Stimulated activated CD4-positive, alpha-beta T cell treated with anti-CD3 and anti-CD28 coated beads, Interleukin-12 subunit alpha, Interleukin-12 subunit beta, amount 100 ng/mL, for 4 hours (primary cell): ENCODE measurements at places on chromosomes 12 and 14.

- no peak for DNase-seq
These were observed 114.2 kb downstream of the PCNX1 start for GRCh38 chr14:71021347-71022011.

DNA sequence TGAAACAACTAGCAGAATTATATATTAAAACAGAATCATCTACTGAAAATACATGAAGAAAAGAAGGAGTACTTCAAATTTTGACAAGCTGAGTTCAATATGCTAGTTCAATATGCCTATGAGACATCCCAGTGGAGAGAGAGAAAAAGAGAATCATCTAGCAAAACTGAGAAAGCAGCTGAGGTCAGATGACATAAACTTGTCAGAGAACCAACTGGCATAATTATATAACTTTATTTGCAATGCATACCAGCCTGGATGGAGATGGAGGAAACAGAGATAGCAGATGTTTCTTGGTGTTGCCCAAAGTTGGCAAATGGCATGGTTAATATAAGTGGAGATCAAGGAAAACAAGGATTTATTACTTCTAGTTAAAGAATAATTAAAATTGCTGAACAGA, 148.7 kb upstream of the PDZRN4 start:
- no peak for DNase-seq

GRCh38 chr12:13913371-13913770, 68.0 kb downstream of the GRIN2B start:
- DNase-seq, result no peak

DNA sequence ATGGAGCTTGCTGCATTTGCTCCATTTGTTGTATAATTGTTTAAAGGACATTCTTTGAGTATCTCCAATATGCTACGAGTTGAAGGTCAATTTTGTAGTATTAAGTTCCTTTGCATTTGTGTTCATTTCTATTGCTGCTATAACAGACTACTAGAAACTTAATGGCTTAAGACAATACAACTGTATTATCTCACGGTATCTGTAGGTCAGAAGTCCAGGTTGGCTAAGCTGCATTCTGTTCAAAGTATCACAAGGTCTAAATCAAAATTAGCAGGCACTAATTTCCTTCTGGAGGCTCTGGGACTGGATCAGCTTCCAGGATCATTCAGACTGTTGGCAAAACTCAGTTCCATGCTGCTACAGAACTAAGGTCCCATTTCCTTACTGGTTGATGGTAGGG, 340.6 kb downstream of the GXYLT1 start:
- DNase-seq, result no peak

- no peak for DNase-seq
These were observed at the start of gene INHBC for GRCh38 chr12:57434517-57435223. INHBC (plus strand) TSS chr12:57434784; CDS start chr12:57434887, 103 bp downstream.

GRCh38 chr12:10283027-10283426, 24.6 kb upstream of the KLRD1 start:
- DNase-seq, result no peak

DNA sequence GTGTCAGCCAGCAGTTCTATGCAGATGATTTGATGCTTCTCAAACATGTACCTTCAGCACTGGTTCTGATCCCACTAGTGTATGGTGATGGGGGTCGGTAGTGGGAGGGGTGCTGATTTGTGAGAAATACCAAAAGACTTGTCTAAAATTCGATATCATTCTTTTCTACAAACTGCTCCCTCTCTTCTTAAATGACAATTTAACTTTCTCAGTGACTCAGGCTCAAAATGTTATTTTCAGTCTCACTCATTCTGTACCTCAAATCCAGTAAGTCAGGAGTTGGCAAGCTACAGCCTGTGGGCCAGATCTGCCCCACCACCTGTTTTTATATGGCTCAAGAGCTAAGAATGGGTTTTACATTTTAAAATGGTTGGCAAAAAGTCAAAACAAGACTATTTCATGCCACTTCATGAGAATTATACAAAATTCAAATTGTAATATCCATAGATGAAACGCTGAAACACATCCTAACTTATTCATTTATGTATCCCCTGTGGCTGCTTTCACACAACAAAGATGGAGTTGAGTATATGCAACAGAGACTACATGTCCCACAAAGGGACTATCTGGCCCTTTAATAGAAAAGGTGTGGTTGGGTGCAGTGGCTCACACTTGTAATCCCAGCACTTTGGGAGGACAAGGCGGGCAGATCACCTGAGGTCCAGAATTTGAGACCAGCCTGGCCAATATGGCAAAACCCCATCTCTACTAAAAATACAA, 6.6 kb upstream of the NOP2 start:
- no peak for DNase-seq

GRCh38 chr14:68476212-68477109, 316.4 kb downstream of the ZFP36L1 start:
- no peak for DNase-seq

- DNase-seq, result no peak
These were observed 2.6 kb downstream of the DIO3 start for GRCh38 chr14:101563654-101564443.

- DNase-seq, result no peak
These were observed 99.0 kb downstream of the NUBPL start for GRCh38 chr14:31660191-31660590.

DNA sequence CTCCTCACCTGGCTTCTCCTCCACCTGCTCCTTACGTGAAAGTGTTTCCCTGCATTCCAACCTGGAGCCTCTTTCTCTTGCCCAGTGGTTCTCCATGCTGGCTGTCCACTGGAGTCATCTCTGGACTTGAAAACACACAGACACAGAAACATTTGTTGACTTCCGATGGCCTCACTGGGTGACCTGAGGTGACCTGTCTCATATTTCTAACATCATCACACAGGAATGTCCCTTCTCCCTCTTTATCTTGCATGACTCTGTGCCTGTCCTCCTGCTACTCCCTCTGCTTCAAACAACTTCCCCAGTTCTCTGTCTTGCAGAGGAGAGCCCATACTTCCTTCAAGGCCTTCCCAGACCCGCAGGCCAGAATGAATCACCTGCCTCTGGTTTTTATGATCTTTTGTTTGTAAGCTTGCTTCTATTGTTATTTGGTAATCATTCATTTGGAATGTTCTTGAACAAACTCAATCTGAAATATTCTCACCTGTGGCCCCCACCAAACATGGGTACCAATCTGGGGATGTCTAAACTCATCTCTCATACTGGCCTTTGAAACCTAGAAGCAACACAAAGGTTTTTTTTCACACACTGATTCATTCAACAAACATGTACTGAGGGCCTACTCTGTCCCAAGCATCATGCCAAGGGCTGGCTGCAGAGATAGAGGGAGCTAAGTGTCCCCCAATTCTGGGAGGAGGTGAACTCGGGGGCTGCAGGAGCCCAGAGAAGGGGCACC, 9.7 kb upstream of the RIN3 start:
- no peak for DNase-seq

DNA sequence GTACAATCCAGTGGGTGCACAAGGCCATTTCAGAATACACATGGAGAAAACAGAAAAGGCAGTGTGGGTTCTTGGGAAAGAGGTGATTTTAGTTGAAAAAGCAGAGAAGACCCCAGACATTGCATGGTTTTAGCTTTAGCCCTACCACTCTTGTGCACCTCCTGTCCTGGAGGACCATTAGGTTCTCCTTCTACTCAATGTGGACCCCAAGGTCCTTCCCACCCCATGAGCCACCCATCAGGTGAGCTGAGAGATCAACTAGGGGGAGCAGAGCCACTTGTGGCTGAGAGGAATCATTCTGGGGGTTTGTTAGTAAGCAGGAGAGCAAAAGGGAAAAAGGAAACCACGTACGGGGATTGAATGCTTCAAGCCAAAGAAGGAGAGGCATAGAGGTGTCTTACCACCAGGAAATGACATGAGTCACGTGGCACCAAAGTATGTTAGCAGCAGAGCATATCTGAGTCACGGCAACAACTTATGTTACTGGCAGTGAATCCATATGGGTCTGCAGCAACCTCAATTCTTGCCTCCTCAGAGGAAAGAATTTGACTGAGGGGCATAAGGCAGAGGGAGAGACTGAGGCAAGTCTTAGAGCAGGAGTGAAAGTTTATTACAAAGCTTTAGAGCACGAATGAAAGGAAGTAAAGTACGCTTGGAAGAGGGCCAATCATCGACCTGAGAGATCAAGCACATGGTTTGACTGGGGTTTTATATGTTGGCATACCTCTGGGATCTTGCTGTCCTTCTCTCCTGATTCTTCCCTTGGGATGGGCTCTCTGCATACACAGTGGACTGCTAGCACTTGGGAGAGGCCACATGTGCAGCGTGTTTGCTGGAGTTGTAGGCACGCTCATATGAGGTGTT, 73.9 kb downstream of the HSD17B6 start:
- no peak for DNase-seq

DNA sequence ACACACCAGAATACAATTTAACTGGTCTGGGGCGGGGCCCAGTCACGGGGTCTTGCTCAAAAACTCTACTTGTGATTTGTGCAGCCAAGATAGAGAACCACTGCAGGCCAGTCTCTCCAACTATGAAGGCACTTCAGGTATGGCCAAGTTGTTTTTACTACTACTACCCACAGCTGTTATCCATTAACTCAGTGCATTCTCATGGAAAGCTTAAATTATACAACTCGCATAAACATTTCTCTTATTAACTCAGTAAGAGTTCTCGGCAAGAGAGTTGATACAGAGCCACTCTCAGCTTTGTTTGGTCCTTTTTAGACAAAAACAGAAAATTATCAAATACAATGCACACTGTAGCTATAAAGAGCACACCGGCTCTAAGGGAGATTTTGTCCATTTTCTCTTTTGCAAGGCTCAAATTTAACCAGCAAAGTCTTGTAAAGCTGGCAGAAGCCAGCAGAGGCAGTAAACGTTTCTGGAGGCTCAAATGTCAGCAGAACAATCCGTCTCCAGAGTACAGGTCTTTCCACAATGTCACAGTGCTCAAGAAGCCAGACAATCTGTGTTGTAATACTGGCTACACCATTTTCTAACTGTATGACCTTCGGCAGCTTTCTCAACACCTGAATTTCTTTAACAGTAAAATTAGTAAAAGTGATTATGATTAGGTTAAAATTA, 85.9 kb downstream of the PTGER2 start:
- DNase-seq, result no peak

DNA sequence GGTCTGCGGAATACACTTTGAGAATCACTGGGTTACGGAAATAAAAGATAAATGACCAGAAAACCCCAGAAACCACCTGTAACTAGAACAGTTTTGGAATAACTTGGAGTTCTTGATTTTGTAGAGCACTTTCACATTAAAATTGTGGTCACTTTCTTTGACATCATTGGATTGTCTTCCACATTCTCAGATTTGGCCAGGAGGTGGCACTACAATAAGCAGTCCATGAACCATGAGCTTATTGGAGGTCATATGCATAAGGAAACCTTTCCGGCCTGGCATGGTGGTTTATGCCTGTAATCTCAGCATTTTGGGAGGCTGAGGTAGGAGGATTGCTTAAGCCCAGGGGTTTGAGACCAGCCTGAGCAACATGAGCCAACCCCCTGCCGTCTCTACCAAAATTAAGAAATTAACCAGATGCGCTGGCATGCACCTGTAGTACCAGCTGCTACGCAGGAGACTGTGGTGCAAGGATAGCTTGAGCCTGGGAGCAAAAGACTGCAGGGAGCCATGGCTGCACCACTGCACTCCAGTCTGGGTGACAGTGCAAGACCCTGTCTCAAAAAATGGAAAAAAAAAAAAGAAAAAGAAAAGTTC, 107.7 kb upstream of the CAND1 start:
- peak; percentile 12 for DNase-seq

- no peak for DNase-seq
These were observed 9.3 kb downstream of the KRAS start for GRCh38 chr12:25241167-25242020.

- no peak for DNase-seq
These were observed 169.8 kb downstream of the PRKCH start for GRCh38 chr14:61491224-61491623.

- DNase-seq, result no peak
These were observed 918.0 kb downstream of the AACS start for GRCh38 chr12:125983094-125983783.

- DNase-seq, result no peak
These were observed 83.6 kb upstream of the DIO3 start for GRCh38 chr14:101477648-101478047.

- no peak for DNase-seq
These were observed 57.2 kb upstream of the CAPRIN2 start for GRCh38 chr12:30811966-30812365.

DNA sequence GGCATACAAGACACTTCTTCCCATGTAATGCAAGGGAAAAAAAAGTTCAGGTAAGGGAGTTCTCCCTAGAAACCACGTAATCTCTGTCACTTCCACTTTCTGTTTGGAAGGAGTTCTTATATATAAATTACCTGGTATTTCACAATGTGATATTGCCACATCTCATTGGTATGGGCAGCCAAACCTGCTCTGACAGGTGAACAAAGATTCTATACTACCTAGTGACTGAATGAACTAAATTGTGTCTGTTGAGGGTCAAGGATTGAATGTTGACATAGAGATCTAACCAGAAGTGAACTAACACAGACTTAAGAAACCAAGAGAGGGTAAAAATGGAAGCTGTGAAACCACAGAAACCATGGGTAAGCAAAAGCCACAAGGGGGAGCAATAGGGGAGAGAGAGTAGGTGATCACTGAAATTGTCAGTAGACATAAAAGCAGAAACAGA, 161.3 kb downstream of the RPL10L start:
- DNase-seq, result no peak

- no peak for DNase-seq
These were observed 19.7 kb upstream of the CLMN start for GRCh38 chr14:95339301-95339865.
